HFFc6 (cell line): ENCODE measurements at places on chromosomes 5 and 9. TPM values are rescaled to one million over a fixed set of nuclear protein-coding genes. Genes with fewer than 3 reads are reported as not detected.

The NOXA1 gene
- total RNA-seq = 0.09 to 0.48 TPM (median 0.37 TPM) in 3 replicates

GRCh38 chr9:7234144-7234543, 476.4 kb downstream of the KDM4C start:
- peak; percentile 20 for DNase-seq

GRCh38 chr5:114237766-114238165, 124.1 kb upstream of the KCNN2 start:
- peak; percentile 99 for DNase-seq

GRCh38 chr5:178113841-178114324, 551 bp downstream of the N4BP3 start:
- DNase-seq = no peak

GRCh38 chr9:108537756-108538155, 318.0 kb downstream of the ACTL7B start:
- no peak for DNase-seq

DNA sequence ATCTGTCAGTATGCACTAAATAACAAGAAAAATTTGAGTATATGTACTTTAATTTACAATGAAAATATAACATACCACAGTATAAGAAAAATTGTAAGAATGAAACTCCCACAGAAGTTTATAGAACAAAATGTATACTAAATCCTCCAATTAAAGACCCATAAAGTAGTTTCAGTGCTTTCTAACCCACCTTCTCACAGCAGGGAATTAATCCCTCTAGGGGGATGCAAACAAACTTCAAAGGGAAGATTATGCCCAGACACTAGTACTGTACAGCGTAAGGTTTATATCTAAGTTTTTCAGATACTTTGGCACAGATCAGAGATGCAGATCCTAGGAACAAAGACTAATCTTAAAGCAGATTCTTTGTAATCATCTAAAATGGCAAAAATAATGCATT, 57.2 kb downstream of the DENND1A start:
- DNase-seq = no peak

GRCh38 chr5:161572914-161573313, 26.4 kb upstream of the GABRB2 start:
- DNase-seq = no peak

GRCh38 chr5:134396274-134396673, 15.4 kb downstream of the CDKN2AIPNL start:
- DNase-seq = no peak

DNA sequence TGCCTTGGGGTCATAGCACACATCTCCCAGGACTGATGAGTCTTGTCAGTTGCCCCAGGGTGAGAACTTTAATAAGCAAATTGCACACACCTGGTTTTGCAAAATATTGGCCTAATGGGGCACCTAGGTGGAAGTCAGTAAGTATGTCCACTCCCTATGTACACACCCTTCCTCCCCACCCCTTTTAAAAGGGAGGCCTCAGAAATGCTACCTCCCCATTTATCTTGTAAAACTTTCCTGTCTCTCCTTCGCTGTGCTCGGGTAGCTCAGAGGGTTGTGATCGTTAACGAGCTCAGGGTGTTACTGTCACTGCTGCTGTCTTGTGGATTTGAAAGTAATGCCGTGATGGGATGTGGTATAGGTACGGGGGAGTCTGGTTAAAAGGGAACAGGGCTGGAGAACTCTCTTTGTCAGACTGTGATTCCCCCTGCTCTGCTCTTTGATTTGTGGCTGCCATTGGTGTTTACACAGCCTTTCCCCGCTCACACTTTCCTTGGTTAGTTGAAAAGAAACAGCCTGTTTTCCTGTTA, 26.2 kb downstream of the ZNF462 start:
- DNase-seq = no peak

The PCDHB16 gene
- total RNA-seq = 1.9 to 3.7 TPM (median 2.3 TPM) in 3 replicates

DNA sequence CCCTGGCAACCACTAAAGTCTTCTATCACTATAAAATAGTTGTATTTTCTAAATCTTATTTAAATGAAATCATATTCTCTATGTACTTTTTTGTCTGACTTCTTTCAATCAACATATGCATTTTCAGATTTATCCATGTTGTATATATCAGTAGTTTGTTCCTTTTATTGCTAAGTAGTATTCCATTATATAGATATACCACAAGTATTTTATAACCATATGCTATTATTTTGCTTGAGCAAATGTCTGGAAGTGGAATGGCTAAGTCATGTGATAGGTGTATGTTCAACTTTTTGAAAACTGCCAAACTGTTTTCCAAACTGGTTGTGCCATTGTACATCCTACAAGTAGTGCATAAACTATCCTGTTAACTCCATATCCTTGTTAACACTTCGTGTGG, 131.1 kb downstream of the CWC27 start:
- no peak for DNase-seq

DNA sequence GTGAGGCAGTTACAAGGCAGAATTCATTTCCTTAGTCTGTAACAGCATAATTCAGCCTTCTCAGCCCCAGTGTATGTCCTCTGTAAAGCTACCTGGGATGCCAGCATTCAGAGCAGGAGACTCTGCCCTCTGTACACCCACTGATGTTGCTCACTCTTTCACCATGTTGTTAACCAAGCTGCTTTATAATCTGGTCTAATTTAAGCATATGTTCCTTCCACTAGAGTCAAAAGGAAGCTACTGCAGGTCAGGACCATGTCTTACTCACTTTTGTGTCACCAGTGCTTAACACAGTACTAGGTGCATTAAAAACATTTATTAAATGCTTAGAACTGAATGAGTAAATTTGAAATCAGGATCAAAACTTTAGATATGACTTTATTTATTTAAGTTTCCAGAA, 185.6 kb downstream of the FBXL17 start:
- no peak for DNase-seq

The PHF24 gene
- total RNA-seq = not detected in 3 replicates

The PCDHB3 gene
- total RNA-seq = 0.20 and 0.23 TPM in 2 replicates

The PCDHB8 gene
- total RNA-seq = 0.78 to 2.0 TPM (median 0.97 TPM) in 3 replicates

- DNase-seq = no peak
These were observed 345.7 kb downstream of the DEPDC1B start for GRCh38 chr5:60354311-60354710.

DNA sequence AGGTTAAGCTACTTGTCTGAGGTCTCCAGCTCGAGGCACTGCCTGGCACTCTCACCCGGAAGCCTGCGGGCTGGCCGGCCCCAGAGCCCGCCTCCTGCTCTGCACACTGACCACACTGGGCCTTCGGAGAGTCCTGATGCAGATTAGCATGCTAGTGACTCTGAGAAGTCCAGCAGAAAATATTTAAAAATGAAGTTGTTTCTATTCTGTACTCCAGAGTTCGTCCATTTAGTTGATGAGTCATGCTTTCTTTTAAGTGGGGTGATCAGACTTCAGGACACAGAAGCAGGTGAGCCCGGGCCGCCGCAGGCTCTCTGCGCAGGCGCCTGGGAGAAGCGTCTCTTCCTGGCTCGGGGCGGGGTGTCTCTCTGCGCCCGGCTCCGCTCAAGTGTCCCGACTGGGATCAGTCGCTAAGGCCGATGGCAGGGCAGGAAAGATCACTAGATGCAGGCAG, 32.5 kb downstream of the FAM240B start:
- DNase-seq = no peak

DNA sequence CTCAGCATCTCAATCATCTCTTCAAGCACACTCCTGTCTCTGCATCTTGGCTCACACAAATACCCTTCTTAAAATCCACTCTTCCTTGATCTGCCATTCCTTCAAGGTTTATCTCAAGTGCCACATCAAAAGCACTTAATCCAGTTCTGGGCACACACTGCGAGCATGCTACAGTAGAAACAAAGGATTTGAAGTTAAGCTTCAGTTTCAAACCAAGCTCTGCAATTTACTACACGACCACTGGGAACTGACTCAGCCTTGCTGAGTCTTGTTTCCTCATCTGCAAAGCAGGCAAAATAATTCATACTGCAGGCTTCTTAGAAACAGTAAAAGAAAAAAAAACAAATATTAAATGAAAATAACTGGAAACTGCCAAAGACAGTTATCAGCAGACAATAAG, 50.5 kb upstream of the CTNNAL1 start:
- peak; percentile 18 for DNase-seq

- no peak for DNase-seq
These were observed 5.7 kb downstream of the B4GALT7 start for GRCh38 chr5:177605667-177606066.

GRCh38 chr9:649128-650074, 192.1 kb upstream of the DMRT1 start:
- no peak for DNase-seq

- DNase-seq = no peak
These were observed 214.6 kb downstream of the PDZD2 start for GRCh38 chr5:31853398-31854135.

GRCh38 chr9:78167356-78167755, 68.5 kb upstream of the CEP78 start:
- DNase-seq = no peak

DNA sequence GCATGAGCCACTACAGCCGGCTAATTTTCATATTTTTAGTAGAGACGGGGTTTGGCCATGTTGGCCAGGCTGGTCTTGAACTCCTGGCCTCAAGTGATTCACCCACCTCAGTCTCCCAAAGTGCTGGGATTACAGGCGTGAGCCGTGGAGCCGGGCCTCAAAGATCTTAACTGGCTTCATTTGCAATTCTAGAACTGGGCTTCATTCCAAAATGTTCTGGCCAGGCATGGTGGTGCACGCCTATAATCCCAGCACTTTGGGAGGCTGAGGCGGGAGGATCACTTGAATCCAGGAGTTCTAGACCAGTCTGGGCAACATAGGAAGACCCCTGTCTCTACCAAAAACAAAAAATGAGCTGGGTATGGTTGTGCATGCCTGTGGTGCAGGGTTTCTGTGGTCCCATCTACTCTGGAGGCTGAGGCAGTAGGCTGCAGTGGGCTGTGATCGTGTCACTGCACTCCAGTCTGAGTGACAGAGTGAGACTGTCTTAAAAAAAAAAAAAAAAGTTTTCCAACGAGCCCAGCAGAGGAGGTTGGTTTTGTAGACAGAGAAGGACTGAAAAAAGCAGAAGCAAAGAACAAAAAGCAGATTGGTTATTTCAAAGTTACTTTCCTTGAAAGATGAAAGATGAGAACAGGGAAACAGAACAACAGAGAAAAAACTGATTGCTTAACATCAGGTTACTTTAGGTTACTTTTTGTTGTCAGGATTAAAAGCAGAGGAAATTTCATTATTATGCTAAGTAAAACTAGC, 78.2 kb downstream of the ANKRD55 start:
- DNase-seq = no peak

DNA sequence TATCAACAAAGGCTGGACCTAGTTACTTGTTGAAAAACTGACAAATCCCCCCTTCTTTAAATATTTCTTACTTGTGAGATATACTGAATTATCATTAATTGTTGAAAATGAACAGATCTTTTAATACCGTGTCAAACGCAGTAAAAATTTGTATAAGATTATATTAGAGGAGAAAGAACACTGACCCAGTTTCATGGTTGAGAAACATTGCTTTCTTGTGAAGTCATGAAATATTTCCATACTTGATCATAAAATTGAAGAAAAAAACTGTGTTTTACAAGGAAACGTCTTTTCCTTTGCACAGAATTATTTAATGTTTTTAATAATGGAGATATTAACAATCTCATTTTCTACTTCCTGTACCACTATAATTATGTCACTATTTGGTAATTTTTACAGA, 45.8 kb downstream of the MOCS2 start:
- peak; percentile 9 for DNase-seq

DNA sequence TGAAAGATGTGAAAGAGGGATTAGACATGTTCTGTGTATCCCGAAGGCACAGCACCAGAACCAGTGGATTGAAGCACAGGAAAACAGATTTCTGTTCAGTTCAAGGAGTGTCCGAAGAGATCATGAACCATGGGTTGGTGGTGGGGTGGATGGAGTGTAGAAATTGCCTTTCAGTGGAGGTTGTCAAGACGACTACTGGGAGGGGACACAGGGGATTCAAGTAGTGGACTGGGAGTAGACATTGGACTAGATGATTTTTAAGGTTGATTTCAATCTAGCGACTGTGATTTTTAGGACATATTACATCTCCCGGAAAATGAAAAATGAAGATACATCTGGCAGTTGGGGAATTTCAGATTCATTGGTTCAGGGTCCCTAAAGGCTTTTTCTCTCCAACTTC, 35.9 kb upstream of the TNFAIP8 start:
- DNase-seq = no peak
